ENCODE measurements at places on chromosomes 5 and 9.
A peak's percentile ranks its signal among the peaks of the same experiment; 100 is the strongest.

DNA sequence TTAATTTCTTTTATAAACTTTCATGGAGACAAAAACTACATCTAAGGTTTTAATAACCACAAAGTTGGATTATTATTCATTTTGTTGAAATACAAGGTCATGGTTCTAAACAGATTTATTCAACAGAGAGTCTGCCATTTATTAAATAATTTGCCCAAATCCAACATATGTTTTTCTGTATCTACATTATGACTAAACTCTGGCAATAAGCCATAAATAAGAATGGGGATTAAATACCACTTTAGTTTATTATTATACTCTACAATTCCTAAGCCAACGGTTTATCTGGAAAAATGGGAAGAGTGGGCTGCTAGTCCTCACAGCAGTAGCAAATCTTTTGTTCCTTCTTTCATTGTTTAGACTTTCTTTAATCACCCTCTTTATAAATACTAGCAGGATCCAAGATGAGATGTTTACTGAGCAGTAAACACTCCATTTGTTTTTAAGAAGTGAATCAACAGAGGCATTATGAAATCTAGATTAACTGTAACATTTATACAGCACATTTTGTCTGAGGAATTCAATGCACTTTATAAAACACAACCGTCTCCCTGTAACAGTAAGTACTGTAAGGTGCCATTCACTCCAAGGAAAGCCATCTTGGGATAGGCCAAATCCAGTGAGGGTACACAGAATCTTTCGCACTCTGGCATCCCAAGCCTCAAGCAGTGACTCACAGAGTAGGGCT lies 89.7 kb downstream of the DROSHA start:
- DNase-seq = no peak

- DNase-seq = peak; percentile 7
Measured at GRCh38 chr5:171420431-171421241, 1.2 kb downstream of the FGF18 start.

DNA sequence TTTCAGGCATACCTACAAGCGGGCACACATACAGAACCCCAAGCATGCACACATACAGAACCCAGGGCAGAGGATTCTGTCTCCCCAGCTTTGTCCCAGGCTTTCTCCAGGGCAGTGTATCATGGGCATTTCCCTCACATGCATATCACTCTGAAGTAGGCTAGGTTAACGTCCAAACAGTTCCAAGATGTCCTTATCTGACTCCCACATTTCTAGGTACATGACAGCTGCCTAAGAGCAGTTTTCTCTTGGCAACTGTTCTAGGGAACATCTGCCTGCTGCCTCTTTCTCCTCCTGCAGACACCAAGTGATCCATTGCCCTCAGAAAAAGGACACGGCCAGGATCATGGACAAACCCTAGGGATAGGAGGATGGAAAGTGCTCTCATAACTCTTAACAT lies 84.9 kb upstream of the NR3C1 start:
- DNase-seq = no peak

GRCh38 chr9:89814340-89815040 lies 209.7 kb downstream of the GADD45G start:
- DNase-seq = peak; percentile 16

- no peak for DNase-seq
Measured at GRCh38 chr5:115458416-115458815, 86.2 kb downstream of the FEM1C start.

- DNase-seq = no peak
Measured at GRCh38 chr5:132785365-132785764, 8.3 kb upstream of the SEPTIN8 start.

DNA sequence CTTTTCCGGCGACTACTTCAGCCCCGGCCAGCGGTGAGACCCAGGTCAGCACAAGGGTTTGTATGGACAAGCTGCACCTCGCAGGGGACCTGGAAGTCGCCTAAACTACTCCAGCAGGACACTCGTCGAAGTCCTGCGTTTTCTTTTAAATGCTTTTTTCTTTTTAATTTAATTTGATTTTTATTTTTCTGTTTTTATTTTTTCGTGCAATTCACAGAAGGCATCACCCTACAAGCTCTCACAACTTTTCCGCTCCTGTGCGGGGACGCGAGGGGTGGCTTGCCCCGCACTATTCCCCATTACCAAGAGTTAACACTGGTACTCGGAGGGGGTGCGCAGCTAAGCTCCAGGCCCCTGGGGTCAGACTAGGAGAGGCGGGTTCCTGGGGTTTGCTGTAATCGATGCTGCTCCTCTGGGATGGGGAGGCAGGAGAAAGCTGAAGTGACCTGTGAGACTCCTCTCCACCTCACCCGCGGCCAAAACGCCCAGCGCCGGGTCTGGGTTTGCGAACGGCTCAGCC lies 1.3 kb downstream of the EDIL3 start:
- no peak for DNase-seq

DNA sequence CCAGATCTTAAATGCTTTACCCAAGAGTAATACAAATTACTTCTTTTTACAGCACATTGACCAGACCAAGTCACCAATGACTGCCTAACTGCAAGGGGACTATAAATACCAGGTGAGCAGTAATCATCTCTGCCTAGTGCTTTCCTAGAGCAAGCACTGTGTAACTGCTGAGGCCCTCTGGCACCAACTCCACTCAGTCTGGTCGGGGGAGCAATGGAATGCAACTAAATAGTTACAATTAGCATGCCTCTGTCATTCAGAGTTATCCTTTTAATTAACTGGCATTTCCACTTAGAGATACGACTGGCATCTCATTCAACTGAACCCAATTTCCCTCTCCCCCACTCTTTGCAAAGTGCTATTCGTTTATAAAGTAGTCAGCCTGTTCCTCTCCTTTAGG lies 1309.1 kb upstream of the DMAC1 start:
- DNase-seq = no peak

DNA sequence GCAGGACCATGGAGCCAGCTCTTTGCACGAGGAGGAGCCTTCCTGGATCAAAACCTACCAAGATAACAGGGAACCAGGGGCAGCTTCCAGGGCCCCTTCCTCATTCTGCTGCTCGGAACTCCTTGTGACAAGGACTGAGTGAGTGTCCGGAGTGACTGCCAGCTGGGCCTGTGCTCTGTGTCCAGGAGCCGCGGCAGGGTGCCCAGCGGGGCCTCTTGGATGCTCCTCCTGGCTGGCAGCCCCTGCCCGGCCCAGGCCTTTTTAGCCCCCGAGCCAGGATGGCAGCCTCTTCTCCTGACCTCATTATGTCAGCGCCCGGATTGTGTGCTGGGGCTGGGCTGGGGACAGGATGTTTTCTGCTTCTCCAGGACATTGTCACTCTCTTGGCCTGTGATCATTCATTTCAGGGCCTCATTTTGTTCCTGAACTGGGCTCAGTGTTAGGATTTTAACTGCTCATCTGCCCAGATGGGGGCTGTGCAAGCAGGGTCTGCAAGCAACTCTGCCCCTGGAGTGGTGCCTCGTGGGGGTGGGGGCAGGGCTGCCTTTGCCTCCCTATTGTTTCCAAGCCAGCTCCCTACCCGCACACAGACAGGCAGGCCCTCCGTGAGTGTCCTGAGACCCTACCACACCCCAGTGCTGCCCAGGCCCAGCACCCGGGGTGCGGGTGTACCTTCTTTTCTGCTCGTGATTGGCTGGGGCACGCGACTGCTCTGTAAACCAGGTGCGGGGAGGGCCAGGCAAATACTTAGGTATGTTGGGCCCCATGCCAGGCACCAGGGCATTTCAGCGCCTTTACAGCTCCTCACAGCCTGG lies 161.6 kb downstream of the COL23A1 start:
- peak; percentile 67 for DNase-seq

GRCh38 chr9:107279086-107279485 lies 4.0 kb upstream of the RAD23B start:
- DNase-seq = no peak

DNA sequence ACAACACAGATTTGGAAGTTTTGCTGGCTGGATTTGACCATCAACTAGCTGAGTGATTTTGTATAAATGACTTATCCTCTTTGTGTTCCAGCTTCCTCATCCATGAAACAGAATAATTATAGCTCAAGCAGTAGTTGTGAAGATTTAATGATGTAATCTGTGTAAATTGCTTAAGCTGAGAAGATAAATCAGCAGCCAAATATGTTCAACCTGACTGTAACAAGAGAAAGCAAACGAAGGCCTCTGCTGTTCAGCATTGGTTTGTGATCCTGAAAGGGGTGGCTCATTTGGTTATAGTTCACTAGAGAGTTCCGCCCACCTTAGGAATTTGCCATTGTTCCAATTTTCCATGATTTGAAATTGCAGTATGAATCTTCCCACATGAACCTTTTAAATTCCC lies 75.7 kb upstream of the CCDC112 start:
- DNase-seq = no peak

- DNase-seq = no peak
Measured at GRCh38 chr9:19050637-19051591, 1.7 kb downstream of the RRAGA start.

GRCh38 chr5:149320791-149321330 lies 24.4 kb upstream of the GRPEL2 start:
- peak; percentile 31 for DNase-seq

DNA sequence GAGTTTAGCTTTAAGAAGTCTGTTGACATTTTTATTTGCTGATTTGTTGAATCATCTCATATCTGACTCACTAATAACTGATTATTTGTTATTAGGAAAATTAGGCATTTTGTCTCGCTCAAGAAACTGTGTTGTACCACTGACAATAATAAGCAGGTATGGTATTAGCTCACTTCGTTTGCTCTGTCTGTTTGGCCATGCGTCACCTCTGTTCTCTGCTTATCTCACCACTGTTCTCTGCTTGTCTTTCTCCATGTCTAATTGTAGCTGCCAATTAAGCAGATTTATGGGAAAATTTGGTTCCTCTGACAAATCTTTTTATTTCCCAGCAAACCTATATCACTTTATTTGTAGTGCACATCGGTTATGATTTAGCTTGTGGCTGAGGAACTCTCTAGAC lies 138.9 kb downstream of the WDR41 start:
- DNase-seq = no peak

GRCh38 chr9:137825324-137825989 lies 52.1 kb upstream of the CACNA1B start:
- DNase-seq = no peak

DNA sequence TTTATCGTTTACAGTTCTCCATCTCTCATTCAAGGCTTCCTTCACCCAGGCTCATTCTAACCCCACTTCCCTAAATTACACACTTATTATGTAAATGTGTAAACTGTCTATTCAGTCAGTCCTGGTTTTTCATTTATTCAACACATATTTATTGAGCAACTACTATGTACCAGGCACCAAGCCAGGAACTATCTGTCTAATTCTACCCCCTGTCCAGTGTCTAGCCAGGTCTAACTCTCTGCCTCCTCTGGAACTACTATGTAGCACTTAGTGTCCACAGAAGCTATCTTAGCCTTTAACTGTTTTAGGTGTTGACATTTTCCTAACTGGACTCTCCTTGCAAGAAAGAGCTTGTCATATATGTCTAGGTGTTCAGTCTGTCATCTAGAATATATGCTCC lies 56.5 kb downstream of the PDE4D start:
- no peak for DNase-seq

- DNase-seq = no peak
Measured at GRCh38 chr5:134245101-134245604, 19.3 kb upstream of the PPP2CA start.

Data from midbrain (tissue), 1 donor.